ENCODE measurements at places on chromosomes 1 and 21. TPM values are rescaled to one million over a fixed set of nuclear protein-coding genes. Genes with fewer than 3 reads are reported as not detected.

- no peak overlapping the region for H3K27ac ChIP-seq
- H3K4me3 ChIP-seq, result no peak overlapping the region
- no peaks in the 10 kb centered on the region for H3K4me1 ChIP-seq
Observed at GRCh38 chr1:242086093-242086492, 87.2 kb upstream of the MAP1LC3C start.

DNA sequence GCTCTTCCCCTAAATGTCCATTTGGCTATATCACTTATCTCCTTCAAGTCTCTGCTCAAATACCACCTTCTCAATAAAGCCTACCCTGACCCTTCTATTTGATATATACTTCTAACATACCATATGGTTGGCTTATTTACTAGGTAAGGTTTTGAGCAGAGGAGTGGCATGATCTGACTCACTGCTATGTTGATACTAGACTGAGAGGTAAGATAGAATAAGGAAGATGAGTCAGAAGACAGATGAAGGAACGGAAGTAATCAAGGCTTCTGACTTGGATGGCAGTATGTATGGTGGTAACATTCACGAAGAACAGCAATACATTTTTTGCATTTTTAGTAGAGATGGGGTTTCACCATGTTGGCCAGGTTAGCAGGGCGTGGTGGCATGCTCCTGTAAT lies 4.8 kb upstream of the HRNR start:
- no peak overlapping the region for H3K4me3 ChIP-seq
- H3K36me3 ChIP-seq, result no peaks in the 10 kb centered on the region
- no peaks in the 10 kb centered on the region for H3K4me1 ChIP-seq
- H3K27ac ChIP-seq, result no peak overlapping the region

- no peak overlapping the region for H3K4me3 ChIP-seq
- no peaks in the 10 kb centered on the region for H3K36me3 ChIP-seq
- H3K27me3 ChIP-seq, result no peaks in the 10 kb centered on the region
- H3K27ac ChIP-seq, result no peak overlapping the region
- no peaks in the 10 kb centered on the region for H3K4me1 ChIP-seq
Observed at GRCh38 chr1:108327534-108328466, 83.9 kb upstream of the NBPF4 start.

- DNase-seq, result no peak
- no peak overlapping the region for H3K4me3 ChIP-seq
- no peak overlapping the region for H3K27ac ChIP-seq
- H3K4me1 ChIP-seq, result no peaks in the 10 kb centered on the region
Observed at GRCh38 chr21:36087362-36088138, 17.7 kb downstream of the CBR1 start.

DNA sequence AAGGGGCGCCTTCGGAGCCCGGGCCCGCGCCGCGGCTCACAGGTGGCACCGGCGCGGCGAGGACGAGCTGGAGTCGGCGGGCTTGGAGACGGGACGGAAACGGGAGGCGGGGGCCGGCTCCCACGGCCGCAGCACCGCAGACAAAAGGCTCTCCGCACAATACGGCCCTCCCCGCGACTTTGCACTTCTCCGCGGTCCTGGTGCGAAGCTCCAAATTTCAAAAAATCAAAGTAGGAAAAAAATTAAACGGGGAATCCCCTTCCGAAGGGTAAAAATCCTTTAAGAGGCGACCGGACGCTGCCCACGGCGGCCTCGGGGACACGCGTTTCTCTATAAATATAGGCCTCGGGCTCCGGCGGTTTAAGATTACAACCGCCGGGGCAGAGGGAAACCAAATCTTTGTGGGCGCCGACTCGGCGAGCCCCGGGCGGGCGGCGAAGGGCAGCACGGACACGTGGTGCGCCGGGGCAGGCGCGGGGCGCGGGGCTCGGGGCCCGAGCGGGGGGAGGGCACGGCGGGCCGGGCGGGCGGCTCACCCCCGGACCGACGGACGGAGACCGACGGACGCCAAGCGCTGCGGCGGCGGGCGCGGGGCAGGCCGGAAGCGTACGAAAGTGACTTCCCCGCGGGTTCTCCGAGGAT lies 453 bp downstream of the PABPC4 start:
- H3K27ac ChIP-seq, result peak overlapping the region; percentile 66
- H3K4me3 ChIP-seq, result peak overlapping the region; percentile 49
- peaks cover 6% of the 10 kb centered on the region for H3K36me3 ChIP-seq
- no peak for DNase-seq
- no peaks in the 10 kb centered on the region for H3K27me3 ChIP-seq

DNA sequence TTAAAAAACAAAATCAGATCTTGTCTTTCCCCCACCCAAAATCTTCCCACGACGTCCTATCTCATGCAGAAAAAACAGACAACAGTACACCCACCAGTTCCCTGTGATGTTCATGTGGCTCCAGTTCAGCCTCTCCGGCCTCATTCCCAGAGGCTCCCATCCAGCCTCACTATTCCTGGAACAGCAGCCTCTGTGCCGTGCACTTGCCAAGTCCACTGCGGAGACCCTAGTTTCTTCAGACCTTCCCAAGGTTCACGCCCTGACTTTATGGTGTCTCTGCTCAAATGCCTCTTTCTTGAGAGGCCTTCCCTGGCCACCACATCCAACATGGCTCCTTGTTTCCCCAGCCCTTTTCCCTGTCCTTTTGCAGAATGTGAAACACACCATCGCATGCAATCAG lies 106.3 kb upstream of the BACE2 start:
- H3K27ac ChIP-seq, result no peak overlapping the region
- no peaks in the 10 kb centered on the region for H3K36me3 ChIP-seq
- no peaks in the 10 kb centered on the region for H3K4me1 ChIP-seq
- DNase-seq, result no peak

GRCh38 chr1:111649227-111649626 lies 29.6 kb downstream of the RAP1A start:
- DNase-seq, result no peak
- H3K36me3 ChIP-seq, result no peaks in the 10 kb centered on the region
- H3K27ac ChIP-seq, result no peak overlapping the region

DNA sequence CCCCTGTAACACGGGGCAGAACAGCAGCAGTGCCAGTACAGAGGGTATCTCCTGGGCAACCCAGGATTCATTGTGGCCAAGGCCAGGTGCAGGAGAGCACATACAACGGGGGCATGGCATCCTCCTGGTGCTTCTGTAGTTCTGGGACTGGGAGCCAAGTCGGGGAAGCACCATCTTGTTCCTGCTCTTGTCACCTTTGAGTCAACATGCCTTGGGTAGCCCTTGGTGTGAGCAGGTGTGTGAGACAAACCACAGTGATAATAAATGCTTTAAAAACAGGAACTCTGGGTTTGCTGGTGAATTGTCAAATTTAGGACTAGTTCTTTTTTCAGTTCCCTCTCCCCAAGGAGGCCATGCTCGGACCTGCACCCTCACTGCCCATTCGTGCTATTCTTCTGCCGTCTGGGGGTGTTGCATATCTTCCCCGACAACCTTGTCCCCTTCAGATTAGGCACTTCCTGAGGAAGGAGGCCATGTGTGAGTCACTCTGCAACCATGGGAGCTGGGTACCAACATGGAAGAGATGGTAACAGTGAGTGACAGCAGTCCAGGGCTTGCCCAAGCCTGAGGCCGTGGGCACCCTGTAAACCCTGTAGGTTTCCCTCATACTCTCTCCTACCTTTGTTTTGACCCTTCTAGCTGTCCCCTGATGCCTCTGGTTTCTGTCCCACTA lies 150.2 kb downstream of the GRIK3 start:
- H3K36me3 ChIP-seq, result no peaks in the 10 kb centered on the region
- no peaks in the 10 kb centered on the region for H3K4me1 ChIP-seq
- DNase-seq, result no peak
- H3K4me3 ChIP-seq, result no peak overlapping the region

- peaks cover 5% of the 10 kb centered on the region for H3K4me1 ChIP-seq
- H3K27me3 ChIP-seq, result no peaks in the 10 kb centered on the region
- no peak overlapping the region for H3K27ac ChIP-seq
- H3K4me3 ChIP-seq, result no peak overlapping the region
Observed at GRCh38 chr1:169363046-169363730, 4.4 kb downstream of the NME7 start.

- no peak for DNase-seq
- no peaks in the 10 kb centered on the region for H3K4me1 ChIP-seq
- H3K36me3 ChIP-seq, result no peaks in the 10 kb centered on the region
Observed at GRCh38 chr1:32486463-32487113, 21.7 kb downstream of the ZBTB8B start.

DNA sequence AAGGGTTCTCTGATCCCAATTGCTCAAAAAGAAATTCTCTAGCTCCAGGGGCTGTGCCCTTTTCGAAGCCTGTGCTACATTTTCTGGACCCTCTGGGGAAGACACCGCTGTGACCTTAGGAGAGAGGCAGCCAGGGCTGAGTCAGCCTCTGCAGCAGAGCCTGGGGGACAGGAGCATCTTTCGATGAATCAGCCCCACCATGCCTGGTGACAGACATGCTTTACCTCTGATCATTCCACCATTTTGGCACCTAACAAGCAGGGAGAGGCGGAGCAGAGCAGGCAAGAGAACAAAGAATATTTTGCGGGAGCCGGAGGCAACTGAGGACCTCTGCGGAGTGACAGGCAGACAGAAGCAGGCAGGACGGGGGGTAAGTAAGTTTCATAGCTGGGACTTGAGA lies 84.9 kb downstream of the VWA5B1 start:
- no peaks in the 10 kb centered on the region for H3K4me1 ChIP-seq
- H3K36me3 ChIP-seq, result no peaks in the 10 kb centered on the region
- peaks cover 4% of the 10 kb centered on the region for H3K27me3 ChIP-seq

DNA sequence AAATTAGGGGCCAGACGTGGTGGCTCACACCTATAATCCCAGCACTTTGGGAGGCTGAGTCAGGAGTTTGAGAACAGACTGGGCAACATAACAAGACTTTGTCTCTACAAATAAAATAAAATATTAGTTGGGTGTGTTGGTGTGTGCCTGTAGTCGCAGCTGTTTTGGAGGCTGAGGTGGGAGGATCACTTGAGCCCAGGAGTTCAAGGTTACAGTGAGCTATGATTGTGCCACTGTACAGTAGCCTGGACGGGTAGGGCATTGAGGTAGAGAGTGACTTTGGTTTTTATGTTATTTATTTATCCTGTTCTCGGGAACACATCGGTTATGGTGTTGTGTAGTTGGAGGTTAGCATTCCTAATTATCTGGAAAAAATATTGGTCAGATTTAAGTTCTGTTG lies 19.5 kb downstream of the KIF1B start:
- no peaks in the 10 kb centered on the region for H3K4me1 ChIP-seq
- H3K27me3 ChIP-seq, result no peaks in the 10 kb centered on the region
- no peak for DNase-seq
- H3K4me3 ChIP-seq, result no peak overlapping the region

- H3K4me1 ChIP-seq, result no peaks in the 10 kb centered on the region
- no peak within 1 kb of the TSS for H3K27ac ChIP-seq
- no peaks in the 10 kb centered on the region for H3K27me3 ChIP-seq
- no peak for DNase-seq
Observed at GRCh38 chr1:152970495-152970894, at the start of gene SPRR4. Gene SPRR4, plus strand, starts transcription at chr1:152970648. Its CDS starts 1,243 bp downstream, at chr1:152971891.

DNA sequence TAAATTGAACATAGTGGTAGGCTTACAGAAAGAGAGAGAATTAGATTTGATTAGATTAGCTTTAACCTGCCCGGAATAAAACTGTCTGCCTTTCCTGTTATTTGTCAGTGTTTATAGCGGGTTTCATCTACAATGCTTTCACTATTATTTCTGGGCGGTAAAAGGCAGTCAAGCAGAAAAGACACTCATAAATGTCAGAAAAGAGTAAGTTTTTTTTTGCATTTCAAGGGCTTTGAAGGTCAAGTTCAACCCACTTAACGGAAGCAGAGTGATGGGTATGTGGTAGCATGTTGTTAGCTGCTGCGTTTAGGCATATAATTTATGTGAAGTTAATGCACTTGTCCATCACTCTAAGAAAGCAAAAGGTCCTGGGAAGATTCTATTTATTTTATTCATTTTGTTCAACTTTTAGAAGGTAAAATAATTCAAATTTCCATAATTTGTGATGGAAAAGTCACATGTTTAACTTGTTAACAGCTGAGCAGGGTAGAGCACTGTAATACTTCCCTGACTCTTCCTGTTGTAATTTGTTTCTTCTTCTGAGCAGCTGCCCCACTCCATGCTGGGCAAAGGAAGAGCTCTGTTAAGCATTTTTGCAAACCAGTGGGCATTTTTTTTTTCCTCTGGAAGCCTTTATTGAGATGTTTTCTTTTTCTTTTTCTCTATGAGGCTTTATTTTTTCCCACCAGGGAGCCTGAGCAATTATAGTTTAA lies 220.1 kb downstream of the ST6GALNAC3 start:
- DNase-seq, result peak; percentile 30
- H3K4me3 ChIP-seq, result no peak overlapping the region
- H3K27ac ChIP-seq, result no peak overlapping the region
- H3K4me1 ChIP-seq, result peaks cover 64% of the 10 kb centered on the region
- no peaks in the 10 kb centered on the region for H3K27me3 ChIP-seq

DNA sequence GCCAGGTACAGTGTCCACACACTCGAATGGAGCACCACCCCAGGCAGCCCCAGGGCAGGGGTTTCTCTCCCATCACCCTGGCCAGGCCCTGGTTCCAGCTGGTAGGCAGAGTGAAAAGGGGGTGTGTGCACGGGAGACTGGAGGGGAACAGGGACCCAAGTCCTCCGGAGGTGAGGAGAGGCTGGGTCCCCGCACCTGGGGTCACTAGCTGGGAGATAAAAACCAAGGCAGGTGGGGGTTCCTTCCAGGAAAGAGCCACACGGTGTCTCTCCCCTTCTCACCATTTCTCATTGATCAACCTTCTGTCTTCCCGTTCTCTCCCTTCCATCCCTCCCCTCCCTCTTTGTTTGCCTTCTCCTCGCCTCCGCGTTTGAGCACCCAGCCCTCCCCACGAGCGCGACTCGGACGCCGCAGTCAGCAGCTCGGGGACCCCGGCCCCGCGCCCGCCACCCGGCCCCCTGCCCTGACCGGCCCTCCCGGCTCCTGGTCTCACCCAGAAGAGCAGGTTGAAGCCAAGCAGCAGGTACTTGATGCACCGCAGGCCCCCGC lies 358 bp downstream of the TSPAN2 start:
- peaks cover 28% of the 10 kb centered on the region for H3K4me1 ChIP-seq
- peak overlapping the region; percentile 58 for H3K4me3 ChIP-seq
- no peak overlapping the region for H3K27ac ChIP-seq
- no peak for DNase-seq
- H3K36me3 ChIP-seq, result no peaks in the 10 kb centered on the region

- no peaks in the 10 kb centered on the region for H3K36me3 ChIP-seq
- H3K27me3 ChIP-seq, result peaks cover 48% of the 10 kb centered on the region
Observed at GRCh38 chr1:156925154-156926010, 5.0 kb downstream of the LRRC71 start.

GRCh38 chr1:95496307-95496706 lies 262.3 kb downstream of the RWDD3 start:
- no peaks in the 10 kb centered on the region for H3K4me1 ChIP-seq
- H3K36me3 ChIP-seq, result no peaks in the 10 kb centered on the region
- H3K4me3 ChIP-seq, result no peak overlapping the region
- H3K27ac ChIP-seq, result no peak overlapping the region
- H3K27me3 ChIP-seq, result no peaks in the 10 kb centered on the region
- no peak for DNase-seq

Gene TMPRSS15
- total RNA-seq, result not detected

Gene KCNJ10
- not detected for total RNA-seq

Gene USH2A
- not detected for total RNA-seq

Gene LYPD8
- not detected for total RNA-seq

Gene LAMB3
- 0.92 TPM for total RNA-seq

Gene ARMH1
- 38.0 TPM for total RNA-seq

Gene FAM131C
- total RNA-seq, result 0.62 TPM

Gene SPRR2B
- total RNA-seq, result not detected

Gene SFN
- total RNA-seq, result not detected

Gene SLAMF1
- total RNA-seq, result 74.0 TPM

Gene MAP3K21
- 2.8 TPM for total RNA-seq
